Activated naive CD8-positive, alpha-beta T cell treated with anti-CD3 and anti-CD28 coated beads for 36 hours (primary cell): ENCODE measurements at places on chromosomes 1 and 21.

DNA sequence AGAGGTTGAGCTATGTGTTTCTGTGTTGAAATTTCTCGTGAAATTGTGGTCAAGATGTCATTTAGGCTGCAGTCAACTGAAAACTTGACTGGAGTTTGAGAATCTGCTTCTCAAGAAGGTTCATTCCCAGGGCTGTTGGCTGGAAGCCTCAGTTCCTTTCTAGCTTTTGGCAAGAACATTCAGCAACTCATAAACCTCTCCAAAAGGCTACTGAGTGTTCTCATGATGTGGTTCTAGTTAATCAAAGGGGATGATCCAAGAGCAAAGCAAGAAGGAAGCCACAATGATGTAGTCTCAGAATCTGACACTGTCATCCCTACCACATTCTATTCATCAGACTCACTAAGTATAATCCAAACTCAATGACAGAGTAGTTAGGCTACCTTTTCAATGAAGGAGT lies 66.6 kb downstream of the SPATA6 start:
- no peak for DNase-seq

DNA sequence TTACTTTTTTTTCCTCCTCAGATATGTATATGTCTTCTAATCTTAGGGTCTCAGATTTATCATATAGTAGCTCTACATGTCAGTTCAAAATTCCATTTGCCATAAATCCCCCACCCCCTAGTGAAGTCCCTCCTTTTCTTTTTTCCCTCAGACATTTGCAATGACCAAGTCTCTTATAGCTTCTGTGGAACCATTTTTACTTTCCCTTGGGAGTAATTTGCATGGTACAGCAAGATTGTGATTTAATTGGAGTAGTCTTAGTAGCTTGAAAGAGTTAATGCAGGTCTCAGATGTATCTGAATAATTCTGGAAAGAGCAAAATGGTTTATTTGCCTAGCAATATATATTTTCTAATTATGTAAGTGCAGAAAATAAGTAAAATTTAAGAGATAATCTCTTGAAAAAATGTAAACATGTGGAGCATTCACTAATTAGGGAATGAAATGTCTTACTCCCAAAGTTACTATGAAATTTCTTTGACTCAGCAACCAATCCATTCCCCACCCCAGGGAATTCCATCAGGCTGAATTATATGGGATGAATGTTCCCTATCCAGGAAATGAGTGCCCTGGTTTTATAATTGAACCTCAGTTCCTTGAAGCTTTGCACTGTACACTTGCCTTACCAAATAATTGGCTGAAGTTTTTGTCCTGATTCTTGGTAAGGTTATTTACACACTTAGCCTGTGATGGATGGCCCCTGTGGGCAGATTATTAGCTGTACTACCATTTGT lies 267.0 kb downstream of the DNM3 start:
- no peak for DNase-seq

- DNase-seq, result no peak
Observed at GRCh38 chr1:40014812-40015594, 25.5 kb upstream of the CAP1 start.

GRCh38 chr1:37420456-37420855 lies 53.9 kb upstream of the ZC3H12A start:
- no peak for DNase-seq
